ENCODE measurements at places on chromosomes 7 and 10. TPM values are rescaled to one million over a fixed set of nuclear protein-coding genes. Genes with fewer than 3 reads are reported as not detected.
A peak's percentile ranks its signal among the peaks of the same experiment; 100 is the strongest.

Gene TUBB8
- 0.29 TPM for total RNA-seq

- DNase-seq: no peak
Measured at GRCh38 chr10:49569031-49569631, 30.2 kb upstream of the ERCC6 start.

Gene CSTF2T
- 11.9 TPM for total RNA-seq

GRCh38 chr7:94289071-94289470 lies 105.6 kb upstream of the COL1A2 start:
- peak; percentile 41 for DNase-seq

GRCh38 chr10:49661140-49661856 lies 18.2 kb upstream of the C10orf53 start:
- no peak for DNase-seq

DNA sequence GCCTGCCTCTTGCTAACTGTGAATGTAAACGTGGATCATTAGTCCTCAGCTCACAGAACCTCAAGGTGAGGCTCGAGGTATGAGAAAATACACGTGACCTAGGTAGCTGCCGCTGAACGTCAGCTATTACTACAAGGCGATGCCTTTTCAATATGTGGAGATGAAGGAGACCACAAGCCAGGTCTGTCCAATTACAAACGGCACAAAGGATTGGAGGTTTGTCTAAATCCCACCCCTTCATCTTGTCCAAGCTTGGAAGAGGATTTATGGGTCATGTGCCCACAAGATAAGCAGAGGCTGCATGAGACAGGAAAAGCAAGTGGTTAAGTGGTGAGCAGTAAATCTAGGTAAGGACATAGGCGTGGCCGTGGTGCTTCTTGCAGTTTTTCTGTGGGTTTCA lies 3.4 kb downstream of the H2BK1 start:
- no peak for DNase-seq

All from epithelial cell of proximal tubule (primary cell).